ENCODE measurements at places on chromosomes 7 and 10.

GRCh38 chr10:98790817-98791216 lies 344.1 kb upstream of the HPS1 start:
- DNase-seq, result no peak

- no peak for DNase-seq
These were observed 2.0 kb downstream of the YWHAG start for GRCh38 chr7:76356823-76357222.

GRCh38 chr10:3056280-3057037 lies 10.9 kb upstream of the PFKP start:
- DNase-seq, result no peak

DNA sequence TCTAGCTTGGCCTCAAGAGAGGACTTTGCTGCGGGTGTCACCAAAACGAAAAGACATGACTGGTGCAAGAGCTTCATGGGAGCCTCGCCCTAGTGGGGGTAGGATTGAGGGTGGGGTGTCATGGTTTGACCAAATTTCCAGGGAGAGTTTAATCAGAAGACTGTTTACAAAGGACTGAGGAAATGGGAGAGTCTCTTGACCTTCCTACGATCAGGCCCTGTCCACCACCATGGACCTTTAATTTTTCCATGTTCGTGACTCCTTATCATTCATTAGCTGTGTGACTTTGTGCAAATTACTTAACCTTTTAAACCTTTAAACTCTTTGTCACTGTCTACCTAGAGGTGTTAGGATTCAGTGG lies 23.0 kb downstream of the AKR1E2 start:
- no peak for DNase-seq

DNA sequence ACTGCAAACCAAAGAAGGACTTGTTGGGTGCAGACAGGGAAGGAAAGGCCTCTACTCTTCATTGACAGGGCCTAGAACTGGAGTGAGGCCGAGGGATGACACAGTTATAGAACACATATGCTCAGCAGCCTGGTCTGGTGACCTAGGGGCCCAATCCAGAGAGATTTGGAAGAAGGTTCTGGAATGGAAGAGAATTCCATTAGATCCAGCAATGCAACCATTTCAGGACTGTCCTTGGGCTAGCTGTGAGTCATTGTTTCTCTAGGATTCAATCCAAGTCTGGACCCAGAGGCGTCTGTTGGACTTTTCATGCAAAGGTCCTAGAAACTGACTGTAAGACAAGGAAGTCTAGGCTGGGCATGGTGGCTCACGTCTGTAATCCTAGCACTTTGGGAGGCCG lies 59.2 kb downstream of the WIPF3 start:
- DNase-seq, result no peak

DNA sequence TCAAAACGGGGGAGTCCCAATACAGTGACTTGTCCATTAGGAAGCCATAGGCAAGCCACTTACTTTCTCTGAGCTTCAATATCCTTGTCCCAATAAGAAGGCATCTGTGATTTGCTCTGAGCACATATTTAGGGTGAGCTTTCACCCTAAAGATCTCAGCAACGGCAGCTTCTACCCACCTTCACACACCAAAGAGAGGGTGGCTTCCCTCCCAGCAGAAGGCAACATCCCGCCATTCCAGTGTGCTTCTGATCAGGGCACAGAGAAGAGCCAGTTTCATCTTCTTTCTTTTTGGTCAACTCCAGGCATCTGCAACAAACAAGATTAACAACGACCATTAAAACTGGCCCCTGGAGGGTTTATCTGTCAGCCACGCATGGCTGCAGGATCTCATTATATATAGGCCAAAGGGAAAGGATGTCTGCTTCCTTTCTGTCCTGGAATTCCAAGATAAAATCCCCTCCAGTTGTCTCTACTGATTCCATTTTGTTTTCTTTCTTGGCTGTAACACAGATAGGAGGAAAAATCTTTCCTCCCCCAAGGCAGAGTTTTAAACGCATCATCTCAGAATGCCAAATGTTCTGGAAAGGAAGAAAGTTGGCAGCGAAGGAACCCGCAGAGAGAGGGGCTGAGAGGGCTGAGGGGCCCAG lies 491 bp upstream of the SH2D4B start:
- DNase-seq, result no peak

GRCh38 chr10:79079490-79080355 lies 11.0 kb downstream of the ZMIZ1 start:
- no peak for DNase-seq

- DNase-seq, result no peak
These were observed 26.9 kb upstream of the ABCA13 start for GRCh38 chr7:48144291-48144768.

- DNase-seq, result no peak
These were observed 5.1 kb upstream of the BAZ1B start for GRCh38 chr7:73526896-73527821.

GRCh38 chr10:103727991-103728689 lies 127.2 kb downstream of the SH3PXD2A start:
- no peak for DNase-seq

DNA sequence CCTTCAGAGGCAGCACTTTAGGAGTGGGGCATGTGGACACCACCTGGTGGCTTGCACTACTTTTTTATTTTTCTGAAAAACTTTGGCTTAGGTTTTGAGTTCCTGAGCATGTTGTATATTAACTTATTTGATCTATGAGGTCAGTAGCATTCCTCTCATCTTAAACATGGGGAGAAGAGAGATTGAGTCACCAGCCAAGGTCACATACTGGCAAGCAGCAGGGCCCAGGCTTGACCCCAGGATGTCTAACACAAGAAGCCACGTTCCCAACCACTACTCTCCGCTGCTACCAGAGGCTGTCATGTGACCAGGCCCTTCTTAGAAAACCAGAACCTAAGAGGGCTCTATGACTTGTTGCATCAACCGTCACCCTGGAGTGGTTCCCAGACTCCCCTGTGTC lies 210.3 kb upstream of the GPR26 start:
- DNase-seq, result no peak

GRCh38 chr10:126218174-126218573 lies 170.1 kb downstream of the ADAM12 start:
- DNase-seq, result no peak

GRCh38 chr10:27457261-27457945 lies 46.7 kb upstream of the RAB18 start:
- DNase-seq, result no peak

- DNase-seq, result no peak
These were observed 39.3 kb downstream of the SEPTIN7 start for GRCh38 chr7:35839860-35840854.

DNA sequence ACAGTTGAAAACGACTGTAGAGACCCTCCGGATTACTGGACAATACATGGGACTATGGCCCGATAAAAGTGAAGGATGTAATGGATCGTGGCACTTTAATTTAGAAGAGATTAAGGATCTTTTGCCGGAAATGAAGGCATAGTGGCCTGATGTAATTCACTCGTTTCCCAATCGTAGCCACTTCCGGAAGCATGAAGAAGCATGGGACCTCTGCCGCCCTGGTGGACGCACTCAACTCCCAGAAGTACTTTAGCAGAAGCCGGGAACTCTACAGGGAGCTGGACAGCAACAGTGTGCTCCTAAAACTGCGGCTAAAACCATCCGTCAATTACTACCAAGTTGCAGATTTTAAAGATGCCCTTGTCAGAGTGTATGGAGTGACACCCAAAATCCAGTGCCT lies 59.6 kb upstream of the NUPR2 start:
- no peak for DNase-seq

DNA sequence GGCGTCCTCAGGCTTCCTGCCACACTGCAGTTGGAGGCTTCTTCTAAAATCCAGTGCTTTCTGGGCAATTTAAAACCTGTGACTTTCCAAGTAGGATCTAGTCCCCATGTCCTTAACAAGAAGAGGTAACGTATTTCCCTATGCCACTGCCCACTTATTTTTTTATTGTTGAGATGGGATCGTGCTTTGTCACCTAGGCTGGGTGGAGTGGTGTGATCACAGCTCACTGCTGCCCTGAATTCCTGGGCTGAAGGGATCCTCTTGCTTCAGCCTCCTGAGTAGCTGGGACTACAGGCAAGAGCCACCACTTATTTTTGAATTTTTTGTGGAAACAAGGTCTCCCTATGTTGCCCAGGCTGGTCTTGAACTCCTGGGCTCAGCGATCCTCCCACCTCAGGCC lies 63.4 kb downstream of the DAGLB start:
- DNase-seq, result no peak

- no peak for DNase-seq
These were observed 97.6 kb downstream of the NRP1 start for GRCh38 chr10:33236916-33237315.

- DNase-seq, result no peak
These were observed 993 bp downstream of the ZC3HAV1 start for GRCh38 chr7:139108266-139109187.

- no peak for DNase-seq
These were observed 167.6 kb downstream of the JAZF1 start for GRCh38 chr7:28013019-28013418.

DNA sequence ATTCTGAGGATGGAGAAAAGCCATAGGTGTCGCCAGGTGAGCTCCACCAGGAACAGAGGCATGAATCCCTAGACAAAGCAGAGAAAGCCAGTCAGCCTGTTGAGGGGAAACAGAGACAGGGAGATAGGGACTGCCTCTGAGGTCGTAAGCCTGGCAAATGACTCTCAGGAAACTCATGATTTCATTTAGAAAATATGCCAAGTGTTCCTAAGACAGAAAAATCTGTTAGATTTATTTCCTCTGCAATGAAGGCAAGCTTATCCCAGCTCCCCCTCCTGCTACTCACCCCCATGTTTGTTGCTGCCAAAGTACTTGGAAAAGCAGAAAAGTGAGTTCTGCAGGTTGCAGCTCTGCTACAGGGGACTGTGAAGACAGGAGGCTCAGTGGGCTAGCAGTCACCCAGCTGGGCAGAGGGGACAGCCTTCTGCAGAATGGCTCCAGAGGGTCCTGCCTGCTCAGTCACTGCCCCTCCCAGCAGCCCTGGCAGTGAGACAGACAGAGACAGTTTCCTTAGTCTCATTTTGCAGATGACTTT lies 184.3 kb downstream of the ADRA2A start:
- DNase-seq, result no peak

GRCh38 chr10:92342796-92343195 lies 51.8 kb downstream of the MARCHF5 start:
- DNase-seq, result no peak

DNA sequence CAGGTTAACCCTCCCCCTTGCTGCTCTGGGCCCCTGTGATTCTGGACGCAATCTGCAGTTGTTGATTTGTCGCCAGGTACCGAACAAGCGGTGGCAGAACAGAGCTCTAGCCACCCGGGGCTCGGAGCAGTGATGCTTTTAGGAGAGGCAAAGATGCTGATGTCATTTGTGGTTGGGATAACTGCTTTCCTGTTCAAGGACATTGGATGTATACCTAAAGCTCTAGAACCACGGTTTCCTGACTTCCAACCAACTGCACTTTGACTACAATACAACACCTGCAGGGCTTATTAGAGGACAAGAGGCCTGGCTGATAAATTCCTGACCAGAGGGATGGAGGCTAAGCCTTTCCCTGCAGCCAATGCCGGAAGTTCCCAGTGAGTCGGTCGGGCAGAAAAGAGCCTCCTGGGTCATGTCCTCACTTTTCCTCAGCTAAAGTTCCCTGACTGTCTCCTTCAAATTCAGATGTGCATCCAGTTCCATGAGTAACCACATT lies 6.5 kb upstream of the RBM20 start:
- no peak for DNase-seq

DNA sequence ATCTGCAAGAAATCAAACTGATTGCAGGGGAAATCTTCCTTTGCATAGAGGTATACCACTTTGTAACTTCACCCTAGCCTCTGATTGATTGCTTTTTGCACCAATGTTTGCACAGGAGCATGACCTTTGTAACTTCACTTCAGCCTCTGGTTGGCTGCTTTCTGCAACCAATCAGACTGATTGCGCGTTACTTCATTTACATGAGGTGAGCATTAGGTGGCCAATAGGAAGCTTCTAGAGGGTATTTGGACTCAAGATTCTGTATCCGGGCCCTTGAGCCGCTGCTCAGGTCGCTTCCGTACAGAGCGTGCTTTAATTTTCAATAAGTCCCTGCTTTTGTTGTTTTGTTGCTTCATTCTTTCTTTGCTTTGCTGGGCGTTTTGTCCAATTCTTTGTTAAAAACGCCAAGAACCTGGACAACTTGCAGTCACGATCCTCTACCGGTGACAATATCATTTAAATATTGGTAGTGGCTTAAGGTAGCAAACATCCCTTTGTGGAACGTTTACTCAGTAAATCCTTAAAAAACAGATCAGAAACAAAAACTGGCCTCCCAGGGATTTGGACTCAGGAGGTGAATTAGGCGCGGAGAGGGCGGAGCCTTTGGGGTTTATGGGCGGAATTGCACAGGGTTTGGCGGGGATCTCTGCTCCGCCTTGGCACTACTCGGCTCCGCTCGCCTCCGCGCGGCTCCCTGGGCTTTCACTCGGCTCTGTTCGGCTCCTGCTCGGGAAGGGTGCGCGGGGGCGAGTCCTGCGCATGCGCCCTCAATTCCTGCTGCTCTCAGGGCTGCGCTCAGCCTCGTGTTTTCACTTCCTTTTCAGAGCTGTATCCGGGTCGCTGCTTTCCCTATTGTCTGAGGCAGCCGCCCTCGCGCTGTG lies at the start of gene PHF14:
PHF14 (plus strand) TSS at position 812 of the 881 bp plus-strand sequence. CDS start 452 bp downstream, outside the sequence.
- DNase-seq, result peak; percentile 89

GRCh38 chr7:100891568-100892247 lies 2.2 kb upstream of the UFSP1 start:
- DNase-seq, result no peak

GRCh38 chr7:867406-868188 lies 8.8 kb upstream of the GET4 start:
- DNase-seq, result no peak

DNA sequence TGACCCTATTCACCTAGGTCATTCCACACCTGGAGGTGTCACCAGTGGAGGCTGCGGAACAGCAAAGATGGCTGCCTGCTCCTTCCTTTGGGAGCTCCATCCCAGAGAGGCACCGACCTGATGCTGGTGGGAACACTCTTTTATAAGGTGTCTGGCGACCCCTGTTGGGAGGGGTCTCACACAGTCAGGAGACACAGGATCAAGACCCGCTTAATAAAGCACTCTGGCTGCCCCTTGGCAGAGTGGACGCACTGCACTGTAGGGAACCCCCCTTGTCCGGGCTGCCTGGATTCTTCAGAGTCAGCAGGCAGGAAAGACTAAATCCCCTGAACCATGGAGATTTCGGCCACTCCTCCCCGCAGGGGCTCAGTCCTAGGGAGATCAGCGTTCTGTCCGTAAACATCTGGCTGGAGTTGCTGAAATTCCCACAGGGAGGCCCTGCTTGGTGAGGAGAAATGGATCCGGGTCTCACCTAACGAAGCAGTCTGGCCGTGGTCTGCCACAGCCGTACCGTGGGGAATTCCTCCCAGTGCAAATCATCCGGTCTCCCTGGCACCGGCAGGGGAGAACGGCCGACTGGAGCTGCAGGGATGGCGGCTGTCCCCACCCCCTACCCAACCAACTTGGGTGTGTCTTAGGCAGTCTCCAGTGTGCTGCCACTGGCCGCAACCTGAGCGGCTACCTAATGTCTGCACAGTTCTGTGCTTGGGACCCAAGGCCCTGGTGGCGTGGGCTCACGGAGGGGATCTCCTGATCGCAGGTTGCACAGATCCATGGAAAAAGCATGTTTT lies 66.1 kb downstream of the LSMEM1 start:
- no peak for DNase-seq

GRCh38 chr10:111522551-111522950 lies 445.7 kb downstream of the ADRA2A start:
- no peak for DNase-seq

GRCh38 chr10:16437540-16437894 lies 707 bp downstream of the PTER start:
- DNase-seq, result no peak

- no peak for DNase-seq
These were observed 170.0 kb downstream of the PRKG1 start for GRCh38 chr10:51244309-51244708.

GRCh38 chr10:7354330-7355047 lies 56.3 kb downstream of the SFMBT2 start:
- no peak for DNase-seq

GRCh38 chr7:1989049-1989860 lies 243.5 kb downstream of the MAD1L1 start:
- DNase-seq, result no peak

All from activated gamma-delta T cell treated with anti-CD3 and anti-CD28 coated beads, Interleukin-2, amount 50 U/mL, for 16 hours (primary cell).